RWPE2 (cell line): ENCODE measurements at places on chromosomes 3 and 15.

DNA sequence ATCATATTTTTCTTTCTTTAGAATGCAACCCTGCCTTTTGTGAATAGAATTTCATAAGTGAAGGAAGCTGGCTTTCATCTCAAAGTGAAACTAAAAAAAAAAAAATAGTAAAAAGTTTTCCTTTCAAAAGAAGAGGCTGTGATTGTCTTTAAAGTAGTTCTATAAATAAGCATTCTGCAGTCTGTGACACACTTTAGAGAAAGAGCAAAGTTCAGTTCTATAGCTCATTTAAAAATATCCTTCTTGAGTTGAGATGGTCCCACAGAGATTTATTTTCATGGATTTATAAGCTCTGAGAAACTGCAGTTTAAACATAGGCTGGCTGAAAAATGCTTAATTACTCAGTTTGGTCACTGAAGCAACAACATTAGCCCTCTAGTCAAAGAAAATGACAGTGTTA lies 36.1 kb upstream of the CNTN6 start:
- no peak for DNase-seq

DNA sequence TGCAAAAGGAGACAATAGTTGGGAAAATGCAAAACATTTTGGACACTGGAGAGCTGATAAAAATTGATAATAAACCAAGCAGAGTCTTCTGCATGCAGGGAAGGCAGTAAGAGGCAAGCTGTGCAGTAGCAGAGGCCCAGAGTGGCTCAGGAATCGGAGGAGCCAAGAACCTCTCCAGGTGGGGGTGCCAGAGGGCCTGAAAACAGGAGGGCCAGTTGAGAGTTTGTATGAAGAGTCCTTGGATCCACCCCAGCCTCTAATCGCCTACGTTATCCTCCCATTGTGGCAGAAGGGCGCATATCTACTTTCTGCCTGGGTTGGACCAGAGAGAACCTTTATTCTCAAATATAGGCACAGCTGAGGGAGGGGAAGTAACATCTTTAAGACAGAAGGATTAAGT lies 48.9 kb upstream of the RBP1 start:
- no peak for DNase-seq

GRCh38 chr3:54065140-54065539 lies 57.2 kb upstream of the CACNA2D3 start:
- no peak for DNase-seq

DNA sequence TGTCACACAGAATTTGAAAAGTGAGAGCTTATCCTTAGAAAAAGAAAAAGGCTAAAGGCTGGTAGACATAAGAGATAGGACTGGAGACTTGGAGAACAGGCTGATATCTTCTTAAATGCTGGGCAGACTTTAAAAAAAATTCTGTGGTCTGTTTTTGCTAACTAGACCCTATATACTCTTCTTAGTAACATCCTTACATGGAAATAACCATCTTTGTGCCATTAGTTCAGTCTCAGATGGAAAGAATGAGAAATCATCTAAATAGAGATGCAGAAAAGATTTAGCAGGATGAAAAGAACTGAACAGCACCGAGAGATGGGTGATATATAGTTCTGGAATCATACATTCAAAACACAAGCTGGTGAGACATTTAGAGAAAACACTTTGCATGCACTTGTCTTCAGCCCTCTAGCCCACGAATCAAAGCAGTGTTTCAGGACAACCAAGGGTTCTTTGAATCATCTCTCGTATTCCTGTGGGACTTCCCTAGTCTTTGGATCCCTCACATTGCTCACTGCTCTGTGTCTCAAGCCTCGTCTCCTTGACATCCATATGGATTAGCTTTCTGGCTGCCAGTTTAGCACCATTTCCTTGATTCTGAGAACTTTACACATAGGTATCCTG lies 93.0 kb upstream of the LYSMD4 start:
- DNase-seq = no peak

DNA sequence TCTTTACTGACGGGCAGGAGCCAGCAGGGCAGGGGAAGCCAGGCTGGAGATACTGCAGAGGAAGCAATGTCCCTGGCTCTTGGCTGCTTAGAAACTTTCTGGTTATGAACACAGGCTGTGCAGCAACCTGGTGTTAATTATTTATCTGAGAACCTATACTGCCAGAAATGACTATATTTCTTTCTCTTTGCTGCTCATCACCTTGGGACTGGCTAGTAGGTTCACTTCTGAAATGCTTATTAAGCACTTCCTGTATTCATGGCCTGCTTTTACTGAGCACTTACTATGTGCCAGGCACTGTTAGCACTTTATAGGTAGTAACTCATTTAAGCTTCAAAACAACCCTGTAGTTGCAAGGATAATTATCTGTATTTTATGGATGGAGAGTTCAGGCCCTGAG lies 57.6 kb downstream of the RAB11A start:
- DNase-seq = no peak

DNA sequence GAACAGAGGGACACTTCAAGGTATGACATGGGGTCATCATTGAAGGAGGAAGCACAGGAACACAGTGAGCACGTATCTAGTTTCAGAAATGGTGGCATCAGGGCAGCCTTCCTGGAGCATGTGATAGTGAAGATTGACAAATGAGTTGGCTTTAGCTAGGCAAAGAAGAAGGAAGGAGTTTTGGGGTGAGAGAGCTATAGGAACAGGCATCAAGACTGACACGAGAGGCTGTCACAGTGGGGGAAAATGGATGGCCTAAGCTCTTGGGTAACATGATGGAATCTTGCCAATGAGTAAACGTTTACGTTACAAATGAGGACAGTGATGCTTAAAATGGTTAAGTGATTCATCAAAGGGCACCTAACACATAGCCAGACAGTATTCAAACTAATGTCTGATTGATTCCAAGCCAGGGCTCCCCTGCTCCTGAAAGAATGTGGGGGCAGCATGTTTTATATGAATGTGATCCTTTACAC lies 23.1 kb upstream of the GPR171 start:
- DNase-seq = no peak
